ENCODE measurements at places on chromosomes 6 and 20. TPM values are rescaled to one million over a fixed set of nuclear protein-coding genes. Genes with fewer than 3 reads are reported as not detected.

C20orf141 gene
- polyA plus RNA-seq: not detected

FNDC1 gene
- polyA plus RNA-seq: 0.36 TPM

C6orf141 gene
- polyA plus RNA-seq: not detected

CNKSR3 gene
- 0.63 TPM for polyA plus RNA-seq

LIN28B gene
- 1.0 TPM for polyA plus RNA-seq

ACTL10 gene
- not detected for polyA plus RNA-seq

CFB gene
- 0.34 TPM for polyA plus RNA-seq

ZFP57 gene
- polyA plus RNA-seq: not detected

NFATC2 gene
- 0.20 TPM for polyA plus RNA-seq

HSPA12B gene
- 0.35 TPM for polyA plus RNA-seq

MRPS10 gene
- 38.6 TPM for polyA plus RNA-seq

KCNK15 gene
- 2.7 TPM for polyA plus RNA-seq

WFDC10B gene
- not detected for polyA plus RNA-seq

RWDD2A gene
- polyA plus RNA-seq: 10.8 TPM

RSPO3 gene
- polyA plus RNA-seq: 69.2 TPM

TMC2 gene
- not detected for polyA plus RNA-seq

PROCR gene
- polyA plus RNA-seq: 84.1 TPM

CSNK2B gene
- polyA plus RNA-seq: 299 TPM

LHFPL5 gene
- polyA plus RNA-seq: not detected

OR2H1 gene
- not detected for polyA plus RNA-seq

RNF217 gene
- 5.6 TPM for polyA plus RNA-seq

C6orf132 gene
- polyA plus RNA-seq: not detected

GLP1R gene
- polyA plus RNA-seq: not detected

All from Purkinje cell (primary cell).